ENCODE measurements at places on chromosomes 1 and 21. TPM values are rescaled to one million over a fixed set of nuclear protein-coding genes. Genes with fewer than 3 reads are reported as not detected.

Gene CFHR3
- not detected for total RNA-seq

Gene OR2T29
- total RNA-seq, result not detected

GRCh38 chr1:206672844-206673758 lies 11.6 kb upstream of the MAPKAPK2 start:
- DNase-seq, result no peak

DNA sequence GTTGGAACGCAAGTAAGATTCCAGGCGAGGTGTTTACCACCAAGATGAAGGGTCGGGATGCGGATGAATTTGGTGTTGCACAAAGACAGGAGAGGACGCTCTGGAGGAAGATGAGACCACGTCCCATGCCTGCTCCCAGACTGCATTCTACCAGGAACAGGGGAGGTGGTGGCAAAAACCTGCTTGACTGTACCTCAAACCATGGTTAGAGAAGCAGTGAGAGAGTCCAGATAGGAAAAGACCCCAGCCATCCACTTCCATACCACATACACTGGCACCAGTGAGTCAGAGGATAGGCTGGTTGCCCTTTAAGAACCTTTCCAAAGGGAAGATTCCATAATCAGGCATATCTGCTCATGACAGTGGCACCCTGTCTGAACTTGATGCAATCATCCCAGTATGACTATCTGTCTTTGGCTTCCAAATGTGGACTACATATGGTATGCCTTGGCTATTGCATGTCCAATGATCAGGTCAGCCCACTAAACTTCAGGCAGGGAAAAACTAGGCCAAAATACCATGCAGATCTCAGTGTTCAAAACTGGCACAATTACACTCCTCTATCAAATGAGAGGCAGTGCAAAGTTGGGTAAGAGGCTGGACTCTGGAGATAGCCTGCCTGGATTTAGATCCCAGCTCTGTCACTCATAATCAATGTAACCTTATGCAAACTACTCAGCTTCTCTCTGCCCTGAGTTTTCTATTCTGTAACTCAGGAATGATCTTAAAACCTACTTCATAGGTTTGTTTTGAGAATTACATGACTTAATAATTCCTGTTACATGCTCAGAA lies 20.6 kb downstream of the NPR1 start:
- no peak for DNase-seq

- DNase-seq, result no peak
Observed at GRCh38 chr1:16187748-16188401, 24.6 kb downstream of the ARHGEF19 start.
